ENCODE measurements at places on chromosomes 6 and 20. TPM values are rescaled to one million over a fixed set of nuclear protein-coding genes. Genes with fewer than 3 reads are reported as not detected.
A peak's percentile ranks its signal among the peaks of the same experiment; 100 is the strongest.

Gene APOM
- 2.2 TPM for total RNA-seq

DNA sequence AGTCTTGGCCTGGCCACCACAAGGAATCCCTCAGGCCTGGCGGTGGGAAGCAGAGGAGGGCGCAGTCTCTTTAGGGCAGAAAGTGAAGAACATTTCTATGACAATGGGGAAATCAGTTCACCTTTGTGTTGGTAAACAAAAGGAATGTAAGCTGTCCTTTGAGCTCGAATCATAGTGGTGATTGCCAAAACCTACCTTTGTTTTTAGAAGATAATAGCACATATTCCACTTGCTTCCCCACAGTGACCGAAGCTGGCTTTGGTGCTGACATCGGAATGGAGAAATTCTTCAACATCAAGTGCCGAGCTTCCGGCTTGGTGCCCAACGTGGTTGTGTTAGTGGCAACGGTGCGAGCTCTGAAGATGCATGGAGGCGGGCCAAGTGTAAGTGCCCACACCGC lies 144.1 kb downstream of the MTHFD1L start:
- no peak for DNase-seq

Gene VGLL2
- total RNA-seq: not detected

DNA sequence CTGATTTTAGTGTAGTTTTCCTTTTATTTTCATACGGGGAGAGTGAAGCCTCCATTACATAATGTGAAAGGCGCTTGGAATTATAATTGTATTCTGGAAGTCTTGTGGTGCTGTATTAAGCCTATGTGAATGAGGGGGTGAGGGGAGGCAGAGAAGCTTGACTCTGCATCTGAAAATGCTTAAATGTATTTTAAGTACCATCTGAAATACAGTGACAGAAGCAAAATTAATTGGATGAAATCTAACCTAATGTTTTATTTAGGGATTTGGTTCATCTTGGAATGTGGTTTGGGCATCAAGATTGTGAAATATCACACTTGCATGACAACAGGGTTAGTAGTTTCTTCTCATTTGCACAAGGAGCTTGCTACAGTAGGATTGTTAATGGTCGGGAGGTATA lies 41.2 kb downstream of the TMEM200A start:
- no peak for DNase-seq

DNA sequence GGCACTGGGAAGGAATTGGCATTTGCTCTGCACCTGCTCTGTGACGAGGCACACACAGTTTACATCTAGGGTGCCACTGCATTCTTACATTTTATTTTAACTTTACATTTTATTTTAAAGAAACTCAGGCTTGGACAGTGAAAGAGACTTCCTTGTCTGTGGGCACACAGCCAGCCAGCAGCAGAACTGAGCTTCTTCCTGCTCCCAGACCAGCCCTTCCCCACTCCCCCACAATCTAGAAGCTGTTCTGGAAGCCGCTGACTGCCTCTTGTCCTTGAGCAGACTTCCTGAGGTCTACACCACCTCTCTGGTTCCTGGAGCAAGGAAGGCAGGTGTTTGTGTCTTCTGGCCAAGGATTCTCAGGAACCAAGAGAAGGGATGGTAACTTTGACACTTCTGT lies 27.9 kb upstream of the CD93 start:
- DNase-seq: peak; percentile 83

Gene SIM1
- not detected for total RNA-seq

- DNase-seq: no peak
These were observed 303.1 kb downstream of the CDH26 start for GRCh38 chr20:60261333-60261732.

Gene ADGRF5
- 103 TPM for total RNA-seq

Gene SYCP2
- total RNA-seq: 6.8 TPM

DNA sequence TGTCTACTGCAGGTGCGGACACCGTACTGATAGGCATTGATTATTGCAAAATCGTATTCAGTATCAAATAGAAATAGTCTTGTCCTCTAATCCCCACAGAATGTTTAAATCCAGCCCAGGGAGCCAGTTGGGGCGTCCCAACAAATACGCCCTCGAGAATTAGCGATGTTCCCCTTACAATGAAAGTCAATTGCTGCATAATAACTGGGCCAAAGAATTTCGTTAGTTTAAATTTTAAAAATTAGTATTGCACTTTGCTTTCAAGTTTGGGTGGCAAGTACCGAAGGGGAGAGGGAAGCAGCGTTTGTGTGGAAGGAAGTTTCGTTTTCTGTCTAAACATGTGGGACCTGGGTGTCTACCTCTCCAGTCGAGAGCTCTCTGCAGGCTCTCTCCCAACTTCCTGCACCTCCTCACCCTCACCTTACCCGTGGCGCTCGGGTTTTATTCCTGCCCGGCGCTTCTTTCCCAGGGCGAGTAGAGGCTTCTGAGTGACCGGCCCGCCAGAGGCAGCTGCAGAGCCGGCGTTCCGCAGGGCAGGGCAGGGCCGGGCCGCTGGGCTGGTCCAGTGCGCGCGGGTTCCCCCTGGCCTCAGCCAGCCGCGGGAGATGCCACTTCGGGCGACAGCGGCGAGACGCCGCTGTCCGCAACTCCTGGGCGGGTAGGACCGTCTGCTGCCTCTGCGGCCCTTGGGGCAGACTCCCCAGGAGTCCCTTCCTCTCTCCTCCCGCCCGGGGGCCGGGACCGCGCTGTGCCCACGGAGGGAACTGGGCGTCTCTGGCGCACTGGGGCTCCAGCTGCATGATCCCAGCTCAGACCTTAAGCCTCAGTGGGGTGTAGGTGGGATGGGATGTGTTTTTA lies 862 bp upstream of the TFAP2C start:
- no peak for DNase-seq

GRCh38 chr20:62487561-62488354 lies 12.0 kb upstream of the GATA5 start:
- no peak for DNase-seq

DNA sequence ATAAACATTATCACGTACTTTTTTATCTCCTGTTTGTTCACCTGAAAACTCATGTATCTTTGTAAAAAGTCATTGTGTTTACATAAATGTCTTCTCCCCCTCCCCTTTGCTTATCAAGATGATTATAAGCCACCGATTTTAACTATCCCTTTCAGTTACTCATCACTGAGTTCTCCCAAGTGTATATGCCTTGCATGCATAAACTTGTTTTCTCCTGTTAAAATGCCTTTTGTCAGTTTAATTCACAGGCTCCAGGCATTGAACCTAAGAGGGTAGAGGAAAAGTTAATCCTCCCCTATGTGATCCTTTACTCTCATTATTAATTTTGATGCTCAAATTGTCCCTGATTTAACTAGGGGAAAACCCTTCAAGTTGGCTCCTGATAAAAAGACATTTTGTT lies 24.2 kb downstream of the ANKEF1 start:
- no peak for DNase-seq

Gene PRL
- 0.26 TPM for total RNA-seq

DNA sequence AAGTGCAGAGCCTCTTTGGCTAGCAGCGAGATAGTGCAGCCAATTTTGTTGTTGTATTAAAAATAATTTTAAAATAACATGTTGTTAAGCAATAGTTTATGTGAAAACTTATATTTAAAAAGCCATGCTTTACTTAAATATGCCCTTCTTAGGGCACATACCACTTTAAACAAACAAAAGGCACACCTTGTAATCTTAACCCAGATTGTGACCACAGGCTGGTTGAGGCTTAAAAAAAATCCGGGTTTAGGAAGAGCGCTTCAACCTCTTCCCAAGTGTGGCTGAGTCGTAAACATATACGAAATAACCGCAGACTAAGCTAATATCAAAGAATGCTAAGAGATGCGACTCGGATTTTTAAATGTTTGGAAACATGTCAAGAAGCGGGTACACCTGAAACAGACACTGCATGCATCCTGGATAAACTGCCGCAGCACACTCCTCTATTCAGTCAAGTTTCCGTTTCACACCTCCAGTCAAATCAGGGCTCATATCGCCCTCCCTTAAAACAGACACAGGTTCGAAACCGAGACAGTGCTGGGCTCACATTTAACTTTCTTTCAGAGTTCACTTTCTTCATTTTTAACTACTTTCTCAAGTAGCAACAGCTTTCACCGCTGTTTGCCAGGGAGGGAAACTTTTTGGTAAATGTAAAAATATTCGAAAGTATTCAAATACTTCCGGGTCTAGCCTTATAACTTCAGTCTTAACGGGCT lies 1.5 kb downstream of the DEK start:
- no peak for DNase-seq

DNA sequence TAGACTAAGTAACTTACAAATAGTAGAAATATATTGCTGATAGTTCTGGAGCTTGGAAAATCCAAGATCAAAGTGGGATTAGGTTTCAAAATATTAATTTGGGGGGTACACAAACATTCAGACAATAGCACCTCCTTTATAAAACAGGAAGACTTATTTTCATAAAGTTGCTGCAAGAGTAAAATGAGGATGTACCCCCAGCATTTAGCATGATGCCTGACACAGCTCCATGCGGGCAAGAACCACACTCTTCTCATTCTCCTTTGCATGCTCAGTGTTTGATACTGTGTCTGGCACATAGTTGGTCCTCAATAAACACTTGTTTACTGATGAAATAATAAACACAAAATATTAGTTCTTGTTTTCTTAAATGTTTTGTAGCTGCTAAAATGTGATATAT lies 332.9 kb downstream of the TFAP2A start:
- no peak for DNase-seq

Gene ENPP1
- total RNA-seq: 3.6 TPM

DNA sequence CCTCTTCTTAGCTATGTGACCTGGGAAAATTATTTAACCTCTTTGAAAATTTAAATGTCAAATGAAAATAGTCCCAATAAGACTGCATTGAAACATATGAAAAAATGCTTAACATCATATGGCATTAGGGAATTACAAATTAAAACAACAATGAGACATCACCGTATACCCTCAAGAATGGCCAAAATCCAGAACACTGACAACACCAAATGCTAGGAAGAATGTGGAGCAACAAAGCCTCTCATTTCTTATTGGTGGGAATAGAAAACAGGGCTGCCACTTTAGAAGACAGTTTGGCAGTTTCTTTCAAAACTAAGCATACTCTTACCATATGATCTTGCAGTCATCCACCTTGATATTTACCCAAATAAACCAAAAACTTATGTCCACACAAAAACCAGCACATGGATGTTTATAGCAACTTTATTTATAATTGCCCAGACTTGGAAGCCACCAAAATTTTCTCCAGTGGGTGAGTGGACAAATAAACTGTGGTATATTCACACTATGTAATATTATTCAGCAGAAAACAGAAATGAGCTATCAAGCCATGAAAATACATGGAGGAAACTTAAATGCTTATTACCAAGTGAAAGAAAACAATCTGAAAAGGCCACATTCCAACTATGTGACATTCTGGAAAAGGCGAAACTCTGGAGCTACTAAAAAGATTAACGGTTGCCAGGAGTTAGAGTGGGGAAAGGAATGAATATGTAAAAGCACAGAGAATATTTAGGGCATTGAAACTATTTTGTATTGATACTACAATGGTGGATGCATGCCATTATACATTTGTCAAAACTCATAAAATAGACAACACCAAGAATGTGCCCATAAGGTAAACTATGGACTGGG lies 459.9 kb downstream of the GRIK2 start:
- DNase-seq: no peak

- no peak for DNase-seq
These were observed 74.7 kb upstream of the PTPN1 start for GRCh38 chr20:50435397-50436051.

DNA sequence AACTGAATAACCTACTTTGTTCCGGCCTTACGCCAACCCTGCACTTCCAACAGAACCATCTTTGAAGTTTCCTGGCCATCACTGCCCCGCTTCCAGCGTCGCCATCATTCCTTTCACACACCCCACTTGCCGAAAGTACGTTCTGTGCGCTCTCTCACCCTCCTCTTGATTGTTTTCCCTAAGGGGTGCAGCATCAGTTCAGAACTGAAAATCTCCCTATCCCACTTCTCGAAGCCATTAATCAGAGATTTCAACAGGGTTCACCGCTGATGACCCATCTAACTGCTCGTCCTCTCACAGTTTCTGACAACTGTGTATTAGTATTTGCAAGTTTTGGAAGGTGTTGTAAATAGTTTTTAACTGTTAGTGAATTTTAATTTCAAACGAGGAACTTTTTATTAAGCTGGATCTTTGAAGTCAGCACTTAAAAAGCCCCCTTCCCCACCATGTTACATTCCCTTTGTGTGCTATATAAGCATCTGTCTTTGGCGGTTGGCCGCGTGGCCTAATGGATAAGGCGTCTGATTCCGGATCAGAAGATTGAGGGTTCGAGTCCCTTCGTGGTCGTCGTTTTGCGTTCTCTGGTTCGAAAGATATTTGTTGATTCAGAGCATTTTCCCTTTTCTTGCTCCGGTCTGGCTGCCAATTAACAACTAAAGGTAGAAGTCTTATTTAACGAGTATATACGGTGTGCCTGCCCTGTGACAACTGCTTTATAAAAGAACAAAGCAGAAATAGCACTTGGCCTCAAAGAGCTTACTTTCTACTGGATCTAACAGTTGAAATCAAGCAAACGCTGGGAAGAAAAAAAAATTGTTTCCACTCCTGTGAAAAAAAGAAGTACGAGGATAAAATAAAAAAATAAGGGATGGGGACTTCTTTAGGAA lies 42.6 kb downstream of the TRIM27 start:
- no peak for DNase-seq

Gene LINC00237
- not detected for total RNA-seq

GRCh38 chr6:144690133-144690532 lies 405.0 kb downstream of the UTRN start:
- no peak for DNase-seq

GRCh38 chr6:149056777-149057463 lies 260.6 kb upstream of the TAB2 start:
- no peak for DNase-seq

Data from spleen (tissue), 13 donors.